ENCODE measurements at places on chromosomes 11 and 22.

- no peak for DNase-seq
Observed at GRCh38 chr11:11304550-11304949, 48.5 kb downstream of the CSNK2A3 start.

DNA sequence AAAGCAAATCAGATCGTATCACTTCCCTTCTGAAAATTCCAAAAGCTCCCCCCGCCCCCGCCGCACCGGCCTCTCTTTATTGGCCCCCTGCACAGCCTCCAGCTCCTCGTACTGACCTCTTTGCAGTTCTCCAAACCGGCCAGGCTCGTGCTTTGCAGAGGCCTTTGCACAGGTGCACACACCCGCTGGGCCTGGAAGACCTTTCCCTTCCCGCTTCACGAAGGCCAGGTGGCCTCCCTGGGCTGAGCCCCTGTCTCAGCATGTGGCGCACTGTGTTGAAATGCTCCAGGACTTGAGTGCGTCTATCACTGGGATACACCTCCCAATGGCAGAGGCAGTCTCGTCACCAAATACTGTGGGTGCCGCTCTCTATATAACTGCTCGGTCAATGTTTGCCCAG is 13.2 kb upstream of the ADA2 start:
- DNase-seq, result no peak

DNA sequence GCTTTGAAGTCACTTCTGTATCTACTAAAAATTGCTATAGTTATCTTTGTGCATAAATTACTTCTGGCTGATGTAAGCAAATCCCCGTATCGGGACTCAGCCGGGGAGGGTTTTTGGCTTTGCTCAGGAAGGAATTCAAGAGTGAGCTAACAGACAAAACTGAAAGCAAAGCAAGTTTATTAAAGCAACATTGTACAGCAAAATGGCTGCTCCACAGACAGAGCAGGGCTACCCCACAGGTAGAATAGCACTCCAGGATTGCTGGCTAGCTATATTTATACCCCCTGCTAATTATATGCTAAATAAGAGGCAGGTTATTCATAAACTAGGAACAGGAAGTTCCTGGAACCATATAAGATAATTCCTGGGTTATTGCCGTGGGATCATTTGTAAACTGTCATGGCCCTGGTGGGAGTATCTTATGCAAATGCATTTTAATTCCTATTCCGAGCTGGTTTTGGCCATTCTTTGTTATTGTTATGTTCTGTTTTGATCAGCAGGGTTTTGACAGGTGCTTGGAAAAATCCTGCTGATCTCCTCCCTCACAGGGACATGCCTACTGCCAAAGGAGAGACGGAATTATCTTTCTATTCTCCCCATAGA is 15.2 kb downstream of the MIF start:
- no peak for DNase-seq

GRCh38 chr11:80365980-80366379 is 925.1 kb upstream of the TENM4 start:
- no peak for DNase-seq

DNA sequence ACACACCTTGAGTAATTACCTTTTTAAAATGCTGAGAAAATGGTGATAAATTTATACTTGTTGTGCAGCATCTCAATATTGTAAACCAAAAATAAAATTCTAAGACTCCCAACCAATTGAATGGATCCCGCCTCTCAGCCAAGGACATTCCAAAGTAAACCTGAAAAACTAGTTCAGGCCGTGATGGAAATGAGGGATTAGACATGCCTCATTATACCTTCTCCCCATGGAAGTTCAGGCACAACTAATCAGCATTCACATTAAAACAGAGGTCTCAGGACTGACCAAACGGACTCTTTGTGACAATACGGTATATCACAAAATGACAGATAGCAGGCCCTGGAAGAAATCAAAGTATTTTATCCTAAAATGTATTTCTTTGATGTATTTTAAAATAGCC is 907.4 kb upstream of the RAG2 start:
- DNase-seq, result no peak

DNA sequence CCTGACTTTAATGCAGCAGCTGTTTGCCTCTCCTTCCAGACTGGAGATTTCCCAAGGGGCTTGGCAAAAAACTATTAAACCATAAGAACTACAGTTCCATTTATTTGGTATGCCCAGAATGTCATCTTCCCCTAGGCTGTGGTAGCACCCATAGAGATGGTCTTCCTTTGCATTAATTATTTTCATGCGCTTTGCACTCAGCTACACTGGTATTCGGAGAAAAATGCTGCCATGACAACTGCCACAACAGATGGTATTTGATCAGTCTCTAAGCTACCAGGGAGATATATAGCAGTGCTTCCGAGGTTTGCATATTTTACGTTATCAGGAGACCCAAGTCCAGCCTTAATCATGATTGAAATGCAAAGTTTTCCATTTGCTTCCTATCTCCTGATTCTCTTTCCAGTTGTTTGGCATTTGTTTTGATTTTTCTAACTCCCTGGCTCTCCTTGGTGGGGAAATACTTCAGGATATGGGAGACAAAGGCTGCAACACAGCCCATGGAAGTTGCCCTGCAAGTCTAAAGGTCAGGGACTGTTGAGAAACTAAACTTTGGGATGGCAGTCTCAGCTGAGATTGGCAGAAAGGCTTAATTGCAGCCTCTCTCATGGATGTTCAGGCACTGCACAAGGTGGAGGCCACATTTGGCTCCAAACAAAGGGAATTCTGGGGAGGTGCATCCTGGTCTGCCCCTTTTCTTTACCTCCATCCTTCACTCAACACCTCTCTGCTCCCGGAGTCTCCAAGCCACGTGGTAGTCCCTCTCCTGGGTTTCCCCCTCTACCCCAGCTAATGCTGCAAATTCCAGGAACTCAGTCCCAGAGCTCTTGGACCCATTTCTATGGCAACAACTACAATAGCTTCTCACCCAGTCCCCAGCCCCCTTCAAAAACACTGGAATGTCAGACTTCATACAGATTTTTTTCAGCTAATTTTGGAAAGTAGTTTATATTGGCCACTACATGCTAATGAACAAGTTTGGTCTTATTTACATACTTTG is 151.8 kb downstream of the NAV2 start:
- DNase-seq, result no peak

DNA sequence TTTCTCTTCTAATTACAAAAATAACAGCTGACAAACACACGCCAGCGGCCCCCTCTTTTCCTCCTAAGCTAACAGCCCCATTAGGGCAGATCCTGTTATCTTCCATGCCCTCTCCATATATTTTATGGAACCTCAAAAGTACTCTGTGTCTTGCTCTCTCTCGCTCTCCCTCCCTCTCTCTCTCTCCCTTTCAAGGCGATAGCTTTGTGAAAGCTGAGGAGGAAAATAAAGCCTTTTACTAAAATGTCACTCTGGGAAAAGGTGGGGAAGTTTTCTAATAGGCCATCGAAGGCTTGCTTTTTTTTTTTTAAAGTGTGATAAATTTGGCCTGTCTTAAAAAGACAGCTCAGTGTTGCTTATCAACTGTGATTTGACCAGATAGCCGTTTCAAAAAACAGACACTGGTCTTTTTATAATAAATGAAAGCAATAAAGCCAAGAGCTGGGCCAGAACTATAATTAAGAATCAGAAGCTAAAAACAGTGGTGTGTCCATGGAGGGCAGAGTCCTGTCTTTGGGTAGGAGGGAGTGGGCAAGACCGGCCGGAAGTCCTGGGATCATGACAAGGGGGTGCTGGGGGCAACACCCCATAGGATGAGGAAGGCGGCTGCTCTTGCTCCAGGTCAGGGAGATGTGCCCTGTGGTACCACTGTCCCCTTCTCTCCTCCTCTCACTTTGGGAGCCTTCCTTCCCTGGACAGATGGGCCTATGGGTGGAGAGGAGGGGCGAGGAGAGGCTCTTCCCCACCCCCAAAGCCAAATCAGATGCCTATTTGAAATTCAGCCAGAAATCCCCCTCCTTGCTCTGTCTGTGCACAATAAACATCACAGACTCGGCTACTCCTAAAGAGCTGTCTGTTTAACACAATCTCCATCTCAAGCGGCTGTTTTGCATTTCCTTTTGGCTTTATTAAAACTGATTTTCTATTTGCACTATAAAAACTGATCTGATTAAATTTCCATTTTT is 267.2 kb downstream of the BUD13 start:
- no peak for DNase-seq

DNA sequence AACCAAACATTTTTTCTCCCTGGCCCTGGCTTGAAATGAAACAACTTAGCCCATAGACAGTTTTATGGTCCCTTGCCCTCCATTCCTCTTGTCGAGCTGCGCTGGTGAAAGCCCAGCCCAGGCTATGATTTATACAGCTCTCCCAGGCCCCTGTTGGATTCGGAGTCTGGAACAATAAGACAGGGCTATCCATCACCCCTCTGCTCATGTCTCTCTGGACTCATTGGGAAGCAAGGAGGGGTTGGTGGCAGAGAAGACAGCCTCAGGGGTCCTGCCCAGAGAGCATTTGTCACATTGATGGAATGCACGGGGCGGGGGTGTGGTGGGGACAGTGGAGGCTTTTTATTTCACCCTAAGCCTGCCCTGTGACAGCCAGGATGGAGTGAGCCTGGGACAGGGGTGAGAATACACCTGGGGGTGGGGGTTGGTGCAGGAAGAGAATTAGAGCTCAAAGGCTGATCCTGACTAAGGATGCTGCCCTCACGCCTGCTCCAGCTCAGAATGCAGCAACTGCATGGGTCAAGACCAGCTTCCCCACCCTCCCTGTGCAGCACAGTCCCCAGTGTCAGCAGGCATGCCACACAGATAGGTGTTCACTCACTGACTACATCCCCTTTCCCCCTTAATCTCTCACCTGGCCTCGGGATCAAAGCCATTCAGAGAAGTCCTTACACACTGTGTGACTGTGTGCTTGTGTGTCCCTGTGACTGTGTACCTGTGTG is 10.0 kb upstream of the PKNOX2 start:
- DNase-seq, result no peak

- no peak for DNase-seq
Observed at GRCh38 chr11:103648670-103649400, 387.6 kb upstream of the DDI1 start.

All from AG04450 (cell line).